ENCODE measurements at places on chromosomes 13 and 19.

GRCh38 chr19:9166846-9167245 lies 11.9 kb upstream of the OR7D2 start:
- no peak for DNase-seq

- DNase-seq: no peak
Measured at GRCh38 chr19:19551853-19552192, 13.8 kb downstream of the CILP2 start.

DNA sequence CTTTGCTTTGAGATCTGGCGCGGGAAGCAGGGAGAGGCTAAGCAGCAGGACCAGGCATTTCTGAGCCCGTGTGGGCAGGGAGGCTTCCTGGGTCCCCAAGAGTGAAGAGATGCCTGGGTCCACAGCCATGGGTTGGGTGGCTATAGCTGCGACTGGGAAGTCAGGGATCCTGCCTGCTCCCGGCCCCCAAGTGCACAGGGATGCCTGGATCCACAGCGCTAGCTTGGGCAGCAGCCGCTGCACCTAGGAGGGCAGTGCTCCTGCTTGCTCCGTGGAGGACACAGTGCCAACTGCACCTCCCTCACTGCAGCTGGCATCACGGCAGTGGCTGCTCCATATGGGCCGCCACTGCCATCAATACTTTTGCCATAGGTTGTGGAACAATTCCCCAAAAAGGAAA lies 384.7 kb downstream of the PCDH9 start:
- no peak for DNase-seq

- no peak for DNase-seq
Measured at GRCh38 chr13:22690756-22691155, 490.0 kb upstream of the SGCG start.

- DNase-seq: no peak
Measured at GRCh38 chr19:45499196-45500180, 1.2 kb downstream of the PPM1N start.

DNA sequence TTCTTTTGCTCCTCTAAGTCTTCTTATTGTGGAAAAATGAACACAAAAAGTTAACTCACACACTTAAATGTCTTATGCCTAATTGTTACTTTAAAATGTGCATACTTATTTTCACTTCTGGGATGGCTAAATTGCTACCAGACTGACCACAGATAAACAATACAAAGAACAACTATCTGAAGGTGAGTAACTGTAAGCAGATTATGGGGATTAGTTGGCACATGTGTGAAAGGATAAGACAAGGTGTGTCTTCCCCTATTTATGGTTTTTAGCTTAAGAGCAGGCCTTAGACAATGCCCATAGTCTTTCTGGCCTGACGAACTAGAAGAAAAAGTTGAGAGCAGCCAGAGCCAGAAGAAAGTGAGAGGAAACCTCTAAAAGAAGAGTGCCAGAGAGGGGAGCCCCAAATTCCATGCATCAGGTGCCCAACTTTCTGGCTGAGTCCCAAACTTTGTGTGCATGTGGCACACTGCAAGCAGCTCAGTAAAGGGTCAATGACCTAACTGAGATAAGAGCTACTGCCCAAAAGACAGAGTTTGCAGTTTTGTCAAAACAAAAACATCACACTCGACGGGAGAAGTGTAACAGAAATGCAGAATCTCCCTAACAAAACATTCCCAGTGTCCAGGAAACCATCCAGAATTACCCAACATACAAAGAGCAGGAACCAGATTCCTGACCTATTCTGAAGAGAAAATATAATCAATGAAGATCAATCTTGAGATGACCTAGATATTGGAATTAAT lies 375.4 kb downstream of the KCNRG start:
- no peak for DNase-seq

GRCh38 chr13:104650431-104650830 lies 1584.2 kb upstream of the SLC10A2 start:
- no peak for DNase-seq

- DNase-seq: no peak
Measured at GRCh38 chr13:113596321-113597200, 12.0 kb downstream of the TFDP1 start.

GRCh38 chr19:16168465-16169081 lies 4.8 kb downstream of the CIB3 start:
- no peak for DNase-seq

- no peak for DNase-seq
Measured at GRCh38 chr19:5036698-5037563, 68.0 kb downstream of the KDM4B start.

DNA sequence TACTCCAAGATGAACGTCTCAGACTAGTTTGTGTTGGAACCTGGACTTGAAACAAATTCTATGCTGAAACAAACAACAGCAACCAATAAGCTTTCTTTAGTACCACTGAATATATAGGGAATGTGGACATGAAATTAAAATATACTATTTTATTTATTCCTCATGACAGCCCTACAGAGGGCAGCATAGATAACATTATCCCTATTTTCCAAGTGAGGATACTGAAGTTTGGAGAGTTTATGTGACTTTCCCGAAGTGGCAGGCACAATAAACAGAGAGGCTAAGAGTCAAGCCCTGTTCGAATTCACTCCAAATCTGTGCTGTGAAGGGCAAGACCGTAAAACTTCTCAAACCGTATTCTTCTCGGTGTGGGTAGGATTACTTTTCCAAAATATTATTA lies 509.9 kb upstream of the GPC6 start:
- no peak for DNase-seq

- DNase-seq: no peak
Measured at GRCh38 chr19:13796301-13797057, 1.2 kb downstream of the ZSWIM4 start.

DNA sequence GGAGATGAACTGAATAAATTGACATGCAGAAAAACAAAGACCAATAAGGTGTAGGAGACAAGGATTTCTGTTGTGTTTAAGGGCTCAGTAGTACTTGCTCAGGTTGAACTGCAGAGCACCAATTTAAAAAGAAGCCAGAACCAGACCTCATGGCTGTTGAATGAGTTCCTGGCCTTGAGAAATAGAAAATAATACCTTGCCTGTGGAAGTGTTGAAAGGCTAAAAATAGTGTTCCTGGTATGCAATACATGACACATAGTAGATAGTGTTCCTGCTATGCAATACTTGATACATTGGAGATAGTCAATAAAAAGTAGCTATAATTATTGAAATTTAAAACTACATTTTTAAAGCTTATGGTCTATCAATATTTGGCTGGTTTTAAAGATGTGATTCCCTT lies 595.8 kb downstream of the PCDH9 start:
- no peak for DNase-seq

- no peak for DNase-seq
Measured at GRCh38 chr19:21128901-21129698, 12.7 kb upstream of the ZNF431 start.

GRCh38 chr19:38975861-38976271 lies 324 bp upstream of the FBXO17 start:
- no peak for DNase-seq

- no peak for DNase-seq
Measured at GRCh38 chr19:33306191-33306590, 3.9 kb upstream of the CEBPA start.
